ENCODE measurements at places on chromosomes 11 and 22.

DNA sequence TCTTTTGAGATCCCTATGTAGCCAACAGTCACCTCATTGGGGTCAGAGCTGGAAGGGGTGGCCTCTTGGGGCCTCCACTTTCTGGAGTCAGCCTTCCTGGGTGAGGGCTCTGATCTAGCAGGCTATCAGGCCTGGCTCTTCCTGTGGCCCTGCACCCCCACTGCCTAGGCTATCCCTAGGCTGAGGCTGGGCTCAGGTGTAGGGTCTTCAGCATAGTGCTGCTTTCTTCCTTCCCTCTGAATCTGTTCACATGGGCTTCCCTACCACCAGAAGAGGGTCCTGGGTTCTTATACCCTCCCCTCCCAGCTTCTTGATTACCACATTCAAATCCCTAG, 456 bp upstream of the SPI1 start:
- no peak for DNase-seq

DNA sequence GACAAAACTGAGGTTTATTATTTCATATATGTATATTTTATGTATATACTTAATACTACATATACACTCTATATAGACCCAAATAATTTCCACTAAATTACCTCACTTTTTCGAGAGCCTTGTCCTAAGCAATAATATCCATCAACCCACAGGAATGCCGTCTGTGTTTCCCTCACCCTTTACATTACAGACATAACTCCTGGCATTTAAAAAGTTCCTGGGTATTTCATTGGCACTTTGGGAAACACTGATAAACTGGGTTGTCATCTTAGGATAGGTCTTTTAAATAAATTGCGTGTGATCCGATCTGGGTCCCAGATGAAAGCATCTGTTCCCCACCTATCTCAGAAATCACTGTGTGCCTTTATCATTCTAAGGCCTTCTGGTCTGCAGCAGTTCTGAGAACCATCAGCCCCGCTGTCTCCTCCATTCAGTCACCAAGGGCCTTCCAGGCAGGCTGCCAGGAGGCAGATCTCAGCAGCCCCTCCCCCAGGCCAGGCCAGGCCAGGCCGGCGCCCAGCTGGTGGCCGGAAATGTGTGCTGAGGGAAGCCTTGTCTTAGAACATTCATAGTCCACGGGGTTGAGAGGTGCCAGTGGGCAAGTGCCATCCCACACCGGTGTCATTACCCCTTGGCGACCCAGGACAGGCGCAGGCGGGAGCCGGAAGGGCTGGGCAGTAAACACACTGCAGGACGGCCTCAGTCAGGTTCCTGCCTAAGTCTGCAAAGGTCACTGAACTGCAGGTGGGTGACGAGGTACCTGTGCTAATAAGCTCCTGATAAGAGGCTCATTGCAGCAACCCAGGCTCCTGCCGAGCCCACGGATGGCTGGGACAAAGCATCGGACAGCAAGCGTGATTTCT, 3.3 kb downstream of the FGF19 start:
- no peak for DNase-seq

- DNase-seq, result no peak
These were observed 22.9 kb upstream of the ARHGAP8 start for GRCh38 chr22:44729391-44730021.

GRCh38 chr11:21933095-21933494, 259.8 kb upstream of the ANO5 start:
- DNase-seq, result no peak

DNA sequence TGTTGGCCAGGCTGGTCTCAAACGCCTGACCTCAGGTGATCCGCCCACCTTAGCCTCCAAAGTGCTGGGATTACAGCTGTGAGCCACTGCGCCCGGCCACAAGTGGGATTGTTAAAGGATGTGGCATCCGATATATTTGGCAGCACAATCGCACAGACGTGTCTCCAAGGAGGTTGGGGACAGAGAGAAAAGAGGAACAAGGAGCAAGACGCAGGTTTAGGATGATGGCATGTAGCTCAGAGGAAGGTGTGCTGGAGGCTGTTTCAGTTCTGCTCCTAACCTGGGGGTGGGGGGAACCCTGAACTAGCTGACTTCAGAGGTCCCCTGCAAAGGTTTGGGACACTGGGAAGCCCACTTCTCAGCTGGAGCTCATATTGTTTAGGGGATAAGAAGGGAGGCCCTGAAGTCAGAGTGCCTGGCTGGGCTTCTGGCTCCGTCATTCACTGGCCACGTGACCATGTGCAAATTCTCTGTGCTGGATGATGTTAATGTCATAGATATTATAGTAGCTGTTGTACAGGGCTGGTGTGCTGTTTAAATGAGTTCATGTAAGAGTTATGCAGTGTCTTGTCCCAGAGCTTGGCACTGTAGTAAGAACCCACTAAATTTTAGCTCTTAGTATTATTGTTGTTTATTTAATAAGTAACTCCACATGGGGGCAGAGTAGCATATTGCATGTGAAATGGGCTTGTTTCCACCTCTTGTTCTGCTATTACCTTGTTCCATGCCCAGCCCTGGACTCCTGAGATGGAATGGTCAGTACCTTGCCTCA, 129.7 kb downstream of the ST3GAL4 start:
- DNase-seq, result no peak

GRCh38 chr11:96367342-96367741, 22.4 kb downstream of the CCDC82 start:
- DNase-seq, result no peak

DNA sequence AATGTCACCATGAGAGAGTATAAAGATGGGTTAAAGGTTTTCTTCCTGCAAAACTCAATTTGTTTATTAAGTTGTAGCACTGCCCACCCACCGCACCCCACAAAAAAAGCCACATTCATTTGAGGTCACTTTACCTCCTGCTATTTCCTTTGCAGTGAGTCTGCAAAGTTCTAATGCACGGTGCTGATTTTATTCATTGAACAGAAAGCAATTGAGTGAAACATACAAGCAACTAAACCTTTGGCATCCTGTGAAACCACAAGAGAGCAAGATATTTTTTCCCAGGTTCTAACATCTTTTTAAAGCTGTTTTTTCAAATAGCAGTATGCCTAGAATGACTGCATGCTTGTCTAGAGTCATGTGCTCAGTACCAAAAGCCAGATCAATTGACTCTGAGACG, 39.0 kb downstream of the RRAS2 start:
- DNase-seq, result peak; percentile 6

GRCh38 chr22:24105631-24106030, 75.7 kb upstream of the SUSD2 start:
- DNase-seq, result no peak

GRCh38 chr11:93743291-93743690, 1.8 kb downstream of the C11orf54 start:
- DNase-seq, result no peak

GRCh38 chr22:30890686-30891442, 77.7 kb downstream of the MORC2 start:
- DNase-seq, result no peak

- no peak for DNase-seq
These were observed 389 bp downstream of the MICALL1 start for GRCh38 chr22:37906364-37907008.

- DNase-seq, result no peak
These were observed 47.6 kb downstream of the NECTIN1 start for GRCh38 chr11:119681361-119681910.

DNA sequence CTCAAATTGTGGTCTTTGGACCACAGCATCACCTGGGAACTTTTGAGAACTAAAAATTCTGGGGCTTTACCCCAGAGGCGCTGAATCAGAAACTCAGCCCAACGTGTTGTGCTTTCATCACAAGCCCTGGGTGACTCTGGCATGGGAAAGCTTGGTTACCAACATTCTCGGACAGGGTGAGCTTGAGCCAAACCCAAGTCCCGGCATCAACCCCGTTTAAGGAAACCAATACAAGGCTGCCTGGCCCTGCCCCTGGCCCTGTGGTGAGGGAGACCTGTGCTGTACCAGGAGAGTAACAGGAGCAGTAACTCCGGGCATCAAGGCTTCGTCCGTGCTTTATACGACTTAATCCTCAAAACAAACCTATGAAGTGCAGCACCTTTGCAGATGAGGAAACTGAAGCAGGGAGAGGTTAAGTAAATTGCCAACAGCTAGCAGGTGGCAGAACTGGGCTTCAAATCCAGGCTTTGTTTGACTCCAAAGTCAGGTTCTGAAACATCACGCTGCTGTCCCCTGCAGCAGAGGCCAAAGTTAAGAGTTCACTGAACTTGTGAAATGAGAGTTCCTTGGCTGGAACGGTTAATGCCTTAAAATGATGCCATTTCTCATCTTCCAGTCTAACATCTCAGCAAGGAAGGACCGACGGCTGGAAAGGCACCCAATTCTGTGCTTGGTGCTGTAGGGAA, 64.1 kb upstream of the BID start:
- DNase-seq, result no peak

DNA sequence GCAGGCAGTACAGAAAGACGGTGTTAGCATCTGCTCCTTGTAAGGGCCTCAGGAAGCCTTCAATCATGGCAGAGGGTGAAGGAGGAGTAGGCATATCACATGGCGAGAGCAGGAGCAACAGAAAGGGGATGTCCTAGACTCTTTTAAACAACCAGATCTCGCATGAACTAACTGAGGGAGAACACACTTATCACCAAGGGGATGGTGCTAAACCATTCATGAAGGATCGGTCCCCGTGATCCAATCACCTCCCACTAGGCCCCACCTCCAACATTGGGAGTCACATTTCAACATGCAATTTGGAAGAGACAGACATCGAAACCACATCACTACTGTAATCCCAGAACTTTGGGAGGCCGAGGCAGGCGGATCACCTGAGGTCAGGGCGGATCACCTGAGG, 39.9 kb upstream of the LIPT2 start:
- no peak for DNase-seq

GRCh38 chr11:1650918-1651262, 21.3 kb downstream of the KRTAP5-5 start:
- DNase-seq, result no peak
